ENCODE measurements at places on chromosomes 7 and 10.

GRCh38 chr7:30347226-30348082, 63.1 kb downstream of the ZNRF2 start:
- DNase-seq: no peak

GRCh38 chr10:80485076-80485945, 31.2 kb downstream of the TSPAN14 start:
- DNase-seq: no peak

DNA sequence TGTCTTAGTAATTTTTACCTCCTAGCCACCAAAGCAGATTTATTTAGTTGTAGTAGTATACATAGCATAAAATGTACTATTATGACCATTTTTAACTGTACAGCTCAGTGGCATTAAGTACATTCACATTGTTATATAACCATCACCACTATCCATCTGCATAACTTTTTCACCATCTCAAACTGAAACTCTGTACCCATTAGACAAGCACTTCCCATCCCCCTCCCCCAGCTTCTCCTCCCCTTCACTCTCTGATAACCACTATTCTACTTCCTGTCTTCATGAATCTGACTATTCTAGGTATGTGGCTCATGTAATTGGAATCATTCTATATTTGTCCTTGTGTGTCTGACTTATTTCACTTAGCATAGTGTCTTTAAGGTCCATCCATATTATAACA, 71.9 kb downstream of the MRPL32 start:
- no peak for DNase-seq

GRCh38 chr7:64951250-64951848, 39.5 kb downstream of the ZNF117 start:
- peak; percentile 55 for DNase-seq

DNA sequence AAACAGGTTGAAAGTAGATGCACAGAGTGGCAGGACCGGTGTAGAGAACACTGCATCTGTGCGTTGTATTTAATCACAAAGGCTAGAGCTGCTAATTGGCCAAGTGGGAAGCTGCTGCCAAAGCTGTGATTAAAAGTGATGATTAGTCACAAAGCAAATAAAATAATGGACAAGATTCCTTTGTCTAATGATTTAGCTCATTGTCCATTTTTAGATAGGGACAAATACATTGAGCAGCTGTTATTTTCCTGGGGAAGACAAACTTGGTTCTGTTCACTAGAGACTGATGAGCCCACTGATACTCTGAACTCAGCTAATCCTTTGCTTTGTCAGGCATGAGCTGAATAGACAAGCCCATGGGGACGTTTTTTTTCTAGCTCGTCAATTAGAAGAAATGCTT, 19.7 kb downstream of the UBE3C start:
- peak; percentile 6 for DNase-seq

DNA sequence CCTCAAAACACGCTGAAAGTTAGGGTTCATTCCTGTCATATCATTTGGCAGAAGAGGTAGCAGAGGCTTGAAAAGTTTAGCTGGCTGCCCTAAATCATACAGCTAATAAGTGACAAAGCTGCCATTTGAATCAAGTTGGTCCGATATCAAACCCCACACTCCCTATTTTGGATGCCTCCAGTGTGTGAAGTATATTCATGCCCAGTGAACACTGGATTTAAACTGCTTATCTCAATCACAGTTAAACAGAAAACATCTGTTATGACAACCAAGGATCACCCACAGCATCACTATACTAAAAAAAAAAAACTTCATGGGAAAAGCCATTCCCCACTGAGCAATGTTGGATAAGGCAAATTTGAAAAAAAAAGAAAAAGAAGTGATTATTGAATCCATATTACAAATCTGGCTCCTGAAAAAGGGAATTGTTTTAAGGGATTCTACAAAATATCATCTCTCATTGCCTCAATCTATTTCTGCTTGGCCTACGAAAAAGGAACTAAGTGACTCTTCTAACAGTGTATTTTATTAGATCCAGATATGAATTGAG, 48.3 kb downstream of the ABCB1 start:
- DNase-seq: no peak
